ENCODE measurements at places on chromosomes 1 and 21. TPM values are rescaled to one million over a fixed set of nuclear protein-coding genes. Genes with fewer than 3 reads are reported as not detected.

Gene PPIAL4G
- total RNA-seq, result not detected

Gene ANGPTL3
- total RNA-seq, result not detected

Gene CYP4A22
- total RNA-seq, result not detected

Gene PARS2
- 8.6 TPM for total RNA-seq

Gene PGBD5
- total RNA-seq, result 3.6 TPM
